Coronary artery (tissue), 2 donors: ENCODE measurements at places on chromosomes 5 and 9.

DNA sequence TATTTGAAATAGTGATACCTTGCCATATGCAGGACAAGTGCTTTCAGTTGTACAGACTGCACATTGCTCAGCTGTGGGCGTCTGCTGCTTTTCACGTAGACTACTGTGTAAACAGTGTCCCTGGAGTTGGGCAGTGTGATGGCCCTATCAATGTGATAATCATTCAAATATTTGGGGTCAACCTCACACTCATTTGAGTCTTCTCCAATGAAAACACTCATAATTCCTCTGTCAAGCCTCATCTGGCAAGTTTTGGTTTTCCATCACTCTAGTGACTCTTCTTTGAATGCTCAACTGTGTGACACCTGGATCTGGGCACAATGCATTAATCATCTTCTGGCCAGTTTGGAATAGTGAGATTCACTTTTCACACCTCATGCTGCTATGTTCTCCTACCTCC lies 64.4 kb downstream of the UGCG start:
- DNase-seq: no peak

GRCh38 chr5:108529381-108529780 lies 147.5 kb upstream of the FBXL17 start:
- DNase-seq: no peak

GRCh38 chr9:116991051-116991450 lies 303.9 kb downstream of the TRIM32 start:
- no peak for DNase-seq

DNA sequence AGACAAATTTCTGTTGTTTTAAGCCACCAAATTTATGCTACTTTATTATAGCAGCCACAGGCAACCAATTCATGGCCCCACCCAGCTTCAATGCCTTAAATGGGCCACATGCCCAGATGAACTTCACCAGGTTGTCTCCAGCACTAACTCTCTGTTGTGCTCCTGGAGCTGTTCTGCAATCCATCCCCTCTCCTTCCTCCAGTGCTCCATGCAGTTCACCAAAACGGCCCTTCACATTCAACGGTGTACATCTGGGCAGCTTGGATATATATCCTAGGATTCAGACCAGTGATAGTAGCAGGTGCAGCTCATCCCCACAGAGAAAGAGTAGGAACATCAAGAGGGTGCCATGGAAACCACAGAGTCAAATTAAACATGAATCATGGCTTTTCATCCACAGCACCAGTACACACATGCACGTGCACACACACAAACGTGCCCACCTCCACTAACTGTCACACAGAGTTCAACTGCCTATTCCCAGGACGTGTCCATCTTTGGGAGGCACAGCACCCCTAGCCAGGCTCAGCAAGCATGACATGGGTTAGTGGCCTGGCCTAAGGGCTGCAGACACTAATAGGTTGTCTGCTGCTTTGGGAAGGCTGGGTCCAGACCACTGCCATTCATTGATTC lies 134.5 kb downstream of the MED10 start:
- DNase-seq: no peak

GRCh38 chr5:92945605-92946097 lies 635.4 kb downstream of the NR2F1-AS1 start:
- DNase-seq: no peak

- DNase-seq: no peak
Observed at GRCh38 chr9:89427621-89428221, 70.2 kb downstream of the SEMA4D start.

- DNase-seq: no peak
Observed at GRCh38 chr5:180180846-180181245, 28.2 kb downstream of the RASGEF1C start.

DNA sequence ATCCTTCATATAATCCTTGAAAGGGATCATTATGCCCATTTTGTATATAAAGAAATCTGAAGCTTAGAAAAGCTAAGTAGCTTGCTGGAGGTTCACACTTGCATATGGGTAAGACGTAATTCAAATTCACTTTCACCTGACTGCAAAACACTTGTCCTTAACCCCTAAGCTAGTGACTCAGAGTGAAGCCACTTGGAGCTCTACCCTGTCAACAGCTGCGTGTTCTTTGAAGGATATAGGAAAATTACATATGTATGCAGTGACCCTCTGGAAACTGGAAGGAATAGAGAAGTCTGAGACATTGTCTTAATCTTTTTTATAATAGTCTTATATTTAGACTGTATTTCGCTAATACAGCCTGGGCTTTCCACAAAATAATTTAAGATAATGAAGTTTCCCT lies 80.0 kb upstream of the STK32A start:
- no peak for DNase-seq

DNA sequence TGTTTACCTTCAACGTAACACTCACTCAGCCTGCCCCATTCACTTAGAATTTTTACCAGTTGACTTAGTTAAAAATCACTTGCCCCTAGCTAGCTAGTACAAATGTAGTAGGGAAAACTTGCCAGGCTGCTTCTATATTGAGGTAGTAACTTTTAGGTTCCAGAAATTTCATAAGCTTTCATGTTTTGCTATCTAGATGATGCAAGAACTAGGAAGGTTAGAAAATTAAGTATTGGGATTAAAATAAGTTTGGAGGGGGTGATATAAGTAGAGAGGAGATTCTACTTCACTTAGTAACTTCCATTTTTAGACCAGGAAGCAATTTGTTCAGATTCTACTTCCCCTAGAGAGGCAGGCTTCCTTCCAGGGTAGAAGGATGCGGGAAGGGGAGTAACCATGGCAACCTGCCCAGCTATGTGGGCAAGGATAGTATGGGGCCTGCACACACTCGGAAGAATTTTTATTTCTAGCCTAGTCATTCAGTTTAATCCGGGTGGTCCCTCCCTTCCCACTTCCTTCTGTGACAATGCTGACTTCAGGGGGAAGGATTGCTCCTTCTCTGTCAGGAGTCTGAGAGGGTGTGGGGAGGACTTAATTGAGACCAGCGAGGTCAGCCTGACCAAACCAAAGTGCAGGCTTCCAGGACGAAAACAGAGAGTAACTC lies 4.2 kb downstream of the DAB2 start:
- peak; percentile 84 for DNase-seq
